ENCODE measurements at places on chromosomes 5 and 9.

DNA sequence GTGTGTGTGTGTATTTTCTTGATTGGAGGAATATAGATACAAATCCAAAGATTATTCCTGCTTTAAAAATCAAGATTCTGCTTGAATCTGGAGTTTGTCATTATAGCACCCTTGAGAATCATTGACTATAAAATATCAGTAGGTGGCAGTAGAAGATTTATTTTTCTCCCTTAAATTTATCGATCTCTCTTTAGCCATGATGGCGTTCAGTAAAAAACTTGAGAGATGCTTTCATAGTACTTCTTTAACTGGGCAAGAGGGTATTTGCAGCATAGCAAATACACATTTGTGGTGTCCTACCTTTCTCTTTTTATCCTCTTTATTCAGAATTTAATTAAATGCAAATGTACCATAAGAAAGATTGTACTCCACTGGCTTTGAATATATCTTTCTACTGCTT is 307.7 kb downstream of the ADGRV1 start:
- DNase-seq = no peak

DNA sequence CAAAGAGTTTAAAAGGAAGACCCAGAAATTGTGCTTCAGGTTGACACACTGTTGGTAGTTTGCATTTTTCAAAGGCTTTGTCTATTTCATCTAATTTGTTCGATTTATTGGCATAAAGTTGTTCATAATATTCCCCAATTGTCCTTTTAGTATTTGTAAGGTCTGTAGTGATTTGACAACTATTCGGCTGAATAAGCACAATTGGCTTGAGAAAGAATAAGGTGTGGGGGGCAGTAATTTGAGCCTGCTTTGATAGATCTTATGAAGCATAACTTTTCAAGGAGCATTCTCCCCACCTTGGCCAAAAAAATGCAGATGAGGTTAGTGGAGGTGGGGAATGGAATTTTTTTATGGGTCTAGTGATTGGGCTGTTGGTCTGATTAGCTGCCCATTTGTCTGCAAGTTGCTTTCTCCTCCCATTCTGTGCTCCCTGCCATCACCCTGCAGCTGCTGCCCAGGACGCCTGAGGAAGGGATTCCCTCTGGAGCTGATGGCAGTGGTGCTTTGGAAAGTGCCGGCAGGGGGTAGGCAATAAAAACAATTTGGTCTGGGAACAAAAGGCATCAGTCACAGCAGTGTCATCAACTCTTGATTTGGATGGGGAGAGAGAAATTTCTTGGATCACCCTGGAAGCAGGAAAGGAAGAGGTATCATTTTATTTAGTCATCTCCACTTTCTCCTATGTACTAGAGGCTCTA is 26.6 kb downstream of the WNT8A start:
- no peak for DNase-seq

GRCh38 chr5:124661317-124662141 is 84.9 kb downstream of the ZNF608 start:
- DNase-seq = no peak

GRCh38 chr5:147576646-147577535 is 67.0 kb upstream of the DPYSL3 start:
- no peak for DNase-seq

DNA sequence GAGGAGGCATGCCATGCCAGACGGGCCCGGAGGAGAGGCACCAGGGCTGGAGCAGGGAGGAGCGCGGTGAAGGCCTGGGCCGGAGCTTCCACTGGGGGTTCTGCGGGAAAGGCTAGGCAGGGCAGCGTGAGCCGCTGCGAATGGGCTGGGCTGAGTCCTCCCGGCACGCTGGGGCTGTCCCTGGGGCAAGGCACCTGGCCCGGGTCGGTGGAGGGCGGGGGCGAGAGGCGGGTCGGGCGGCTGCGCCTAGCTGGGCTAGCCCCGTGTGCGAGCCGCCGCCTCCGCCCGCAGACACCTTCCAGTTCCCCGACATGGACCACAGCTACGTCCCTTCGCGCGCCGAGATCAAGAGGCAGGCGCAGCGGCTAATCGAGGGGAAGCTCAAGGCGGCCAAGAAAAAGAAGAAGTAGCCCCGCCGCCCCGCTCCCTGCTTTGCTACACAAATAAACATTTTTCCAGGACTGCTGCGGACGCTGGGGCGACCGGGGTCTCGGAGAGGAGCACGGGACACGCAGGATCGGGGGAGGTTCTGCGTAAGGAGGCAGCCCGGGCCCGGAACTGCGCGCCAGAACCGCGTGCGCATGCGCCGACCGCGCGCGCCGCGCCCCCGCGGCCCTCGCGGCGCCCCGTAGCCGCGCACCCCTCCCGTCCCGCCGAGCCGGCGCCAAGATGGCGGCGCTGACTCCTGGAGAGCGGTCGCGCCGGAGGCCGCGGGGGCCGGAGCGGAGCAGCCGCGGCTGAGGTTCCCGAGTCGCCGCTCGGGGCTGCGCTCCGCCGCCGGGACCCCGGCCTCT is at the start of gene RABL6:
Gene RABL6, plus strand, starts transcription at position 668 of the 794 bp plus-strand sequence. CDS start 249 bp downstream, outside the sequence.
- DNase-seq = peak; percentile 71

DNA sequence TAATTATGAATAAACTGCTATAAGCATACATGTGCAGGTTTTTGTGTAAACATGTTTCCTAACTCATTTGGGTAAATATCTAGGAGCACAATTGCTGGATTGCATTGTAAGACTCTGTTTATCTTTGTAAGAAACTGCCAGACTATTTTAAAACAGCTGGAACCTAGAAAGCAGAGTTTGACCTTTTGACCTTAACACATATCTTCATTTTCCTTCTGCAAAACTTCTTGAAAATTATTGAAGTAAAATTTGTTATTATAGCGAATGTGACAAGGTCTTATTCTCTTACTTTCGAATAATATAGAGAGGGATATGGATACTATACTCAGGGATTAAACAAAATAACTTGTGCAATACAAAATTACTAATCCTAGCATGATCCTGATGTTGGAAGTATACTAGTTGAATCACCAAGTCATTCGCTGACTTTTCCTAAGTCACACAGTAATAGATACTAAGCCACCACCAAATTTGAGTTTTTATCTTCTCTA is 3.2 kb upstream of the ANXA1 start:
- DNase-seq = no peak

DNA sequence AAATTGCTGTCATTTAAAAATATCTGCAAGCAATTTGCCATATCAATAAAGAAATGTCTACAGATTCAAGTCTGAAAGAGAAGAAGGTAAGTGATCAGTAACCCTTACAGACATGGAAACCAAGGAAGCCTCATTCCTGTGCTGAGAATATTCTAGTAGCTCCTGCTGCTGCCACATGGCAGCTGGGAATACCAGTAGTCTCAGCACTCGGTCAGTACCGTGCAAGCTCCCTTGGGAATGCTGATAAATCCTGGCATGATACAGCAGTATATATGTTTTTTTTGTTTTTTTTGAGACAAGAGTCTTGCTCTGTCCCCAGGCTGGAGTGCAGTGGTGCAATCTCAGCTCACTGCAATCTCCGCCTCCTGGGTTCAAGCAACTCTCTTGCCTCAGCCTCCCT is 27.9 kb downstream of the NANS start:
- DNase-seq = no peak

GRCh38 chr5:77143998-77144836 is 57.1 kb upstream of the ZBED3 start:
- DNase-seq = peak; percentile 32

- DNase-seq = no peak
Observed at GRCh38 chr9:122572456-122572855, 10.7 kb downstream of the OR1L8 start.

DNA sequence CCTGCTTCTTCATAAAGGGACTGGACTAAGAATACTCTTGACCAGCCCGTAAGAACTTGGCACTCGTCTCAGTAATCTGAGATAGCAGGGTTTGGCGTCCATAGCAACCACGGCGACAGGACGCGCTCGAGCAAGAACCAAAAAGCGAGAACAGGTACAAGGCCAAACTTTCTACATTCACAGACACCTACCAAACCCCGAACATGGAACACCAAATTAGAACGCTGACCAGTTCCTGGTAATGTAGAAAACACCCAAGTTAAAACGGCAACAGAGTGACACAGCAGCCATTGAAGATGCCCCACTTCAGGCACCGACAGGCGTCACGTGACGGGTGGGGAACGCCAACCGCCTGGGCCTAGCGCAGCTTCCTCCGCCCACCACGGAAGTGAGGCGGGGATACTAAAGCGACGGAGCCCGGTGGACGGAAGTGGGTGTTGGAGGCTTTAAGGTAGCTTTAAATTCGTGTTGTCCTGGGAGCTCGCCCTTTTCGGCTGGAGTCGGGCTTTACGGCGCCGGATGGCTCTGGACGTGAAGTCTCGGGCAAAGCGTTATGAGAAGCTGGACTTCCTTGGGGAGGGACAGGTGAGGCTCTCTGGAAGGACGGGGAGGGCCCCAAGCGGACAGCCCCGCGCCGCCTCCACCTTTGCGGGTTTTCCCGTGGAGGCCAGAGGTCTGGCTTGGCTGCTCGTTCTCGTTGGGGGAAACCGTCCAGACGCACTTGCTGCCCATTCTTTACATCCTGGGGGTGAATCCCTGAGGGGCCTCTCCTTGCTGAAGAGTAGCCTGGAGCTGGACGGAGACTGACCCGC is at the start of gene CDK7:
Gene CDK7, plus strand, starts transcription at position 430 of the 812 bp plus-strand sequence. Its CDS starts 90 bp downstream, at position 520.
- peak; percentile 93 for DNase-seq

DNA sequence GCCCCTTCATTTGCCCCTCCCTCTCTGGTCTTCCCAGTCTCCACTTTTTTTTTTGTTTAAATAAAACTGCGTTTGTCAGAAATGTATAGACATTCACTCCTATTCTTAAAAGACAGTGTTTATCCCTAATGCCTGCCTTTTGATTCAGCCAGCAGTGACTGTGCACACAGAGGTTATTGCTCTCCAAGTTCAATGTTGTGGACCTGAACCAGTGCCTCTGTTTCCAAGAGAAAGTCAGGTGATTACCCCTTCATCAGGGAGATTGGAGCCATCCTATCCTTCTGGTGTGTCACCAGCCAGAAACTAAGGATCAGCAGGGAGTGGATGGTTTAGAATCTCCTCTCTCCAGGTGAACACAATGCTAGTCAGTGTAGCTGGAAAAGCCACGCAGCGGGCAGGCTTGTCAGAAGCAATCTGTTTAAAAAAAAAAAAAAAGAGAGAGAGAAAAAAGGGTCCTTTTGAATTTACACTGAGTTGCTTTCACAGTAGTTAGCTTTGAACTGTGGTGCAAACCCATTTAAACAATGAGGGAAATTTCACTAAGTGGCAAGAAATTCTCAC is 167.5 kb upstream of the DMRT1 start:
- DNase-seq = no peak

GRCh38 chr9:136345281-136346156 is 18.0 kb downstream of the DNLZ start:
- no peak for DNase-seq
